ENCODE measurements at places on chromosomes 11 and 22.

DNA sequence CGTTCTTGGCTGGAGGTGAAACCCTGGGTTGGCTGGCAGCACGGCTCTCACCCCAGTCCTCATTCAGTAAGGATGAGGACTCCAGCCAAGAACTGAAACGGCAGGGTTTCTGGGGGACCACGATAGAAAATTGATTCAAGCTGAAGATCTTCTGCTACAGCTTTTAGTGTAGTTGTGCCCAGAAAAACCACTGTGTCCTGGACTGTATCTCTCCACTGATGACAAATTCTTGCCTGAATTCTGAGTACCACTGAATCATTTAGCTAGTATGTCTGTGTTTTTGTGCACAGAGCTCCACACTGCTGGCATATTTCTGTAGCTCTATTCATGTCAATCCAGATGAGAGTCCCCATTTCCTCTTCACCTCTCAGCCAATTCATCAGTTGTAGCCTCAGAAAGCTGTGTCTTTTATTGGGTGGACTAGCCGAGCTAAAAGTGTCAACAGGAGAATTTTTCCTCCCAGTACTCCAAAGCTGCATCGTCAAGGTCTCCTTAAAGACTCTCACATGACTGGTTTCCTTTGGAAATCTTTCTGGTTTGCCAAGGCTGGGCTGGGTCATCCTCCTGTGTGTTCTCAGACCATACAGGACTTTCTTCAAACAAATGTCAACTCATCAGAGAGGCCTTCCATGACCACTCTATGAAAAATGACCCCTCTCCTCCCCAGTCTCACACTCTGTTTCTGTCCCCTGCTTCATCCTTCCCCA, 144.6 kb downstream of the LDLRAD3 start:
- DNase-seq = no peak

DNA sequence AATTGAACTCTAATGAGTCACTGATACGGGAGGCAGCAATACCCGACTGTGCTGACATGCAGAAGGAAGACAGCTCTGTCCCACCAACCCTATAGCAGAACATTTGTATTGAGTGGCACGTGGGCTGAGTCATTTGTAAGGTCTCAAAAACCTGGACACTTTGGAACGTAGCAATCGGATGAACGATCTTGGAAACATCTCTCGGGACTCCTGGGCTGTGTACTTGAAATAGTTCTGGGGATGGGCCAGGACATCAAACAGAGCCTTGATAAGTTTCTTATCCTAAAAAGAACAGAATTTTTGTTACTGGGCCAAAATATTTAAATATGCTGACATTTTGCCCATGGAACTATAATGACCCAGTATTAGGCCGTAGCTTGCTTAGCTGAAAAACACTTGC, 17.1 kb upstream of the NRIP3 start:
- DNase-seq = no peak

- DNase-seq = no peak
These were observed 108.8 kb downstream of the PPP6R3 start for GRCh38 chr11:68569357-68569756.

GRCh38 chr11:83702796-83703195, 416.6 kb upstream of the CCDC90B start:
- DNase-seq = no peak

GRCh38 chr11:62593434-62594044, 2.2 kb upstream of the TUT1 start:
- DNase-seq = peak; percentile 84

DNA sequence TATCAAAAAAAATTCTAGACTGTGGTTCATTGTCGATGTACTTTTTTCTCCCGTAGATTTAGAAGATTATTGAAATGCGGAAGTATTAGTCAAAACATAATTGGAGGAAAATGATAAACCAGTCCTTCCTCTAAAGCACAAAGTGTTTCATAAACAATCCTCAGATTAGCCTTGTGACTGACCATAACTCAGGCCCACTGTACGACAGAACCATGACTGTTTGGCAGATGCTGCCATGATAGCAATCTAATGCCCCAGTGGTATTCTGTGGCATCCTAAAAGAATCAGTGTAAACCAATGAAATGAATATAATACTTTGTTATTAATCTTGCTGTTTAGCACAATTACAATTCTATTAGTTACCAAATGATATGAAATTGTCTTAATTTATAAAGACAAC, 127.0 kb upstream of the CTSC start:
- no peak for DNase-seq

DNA sequence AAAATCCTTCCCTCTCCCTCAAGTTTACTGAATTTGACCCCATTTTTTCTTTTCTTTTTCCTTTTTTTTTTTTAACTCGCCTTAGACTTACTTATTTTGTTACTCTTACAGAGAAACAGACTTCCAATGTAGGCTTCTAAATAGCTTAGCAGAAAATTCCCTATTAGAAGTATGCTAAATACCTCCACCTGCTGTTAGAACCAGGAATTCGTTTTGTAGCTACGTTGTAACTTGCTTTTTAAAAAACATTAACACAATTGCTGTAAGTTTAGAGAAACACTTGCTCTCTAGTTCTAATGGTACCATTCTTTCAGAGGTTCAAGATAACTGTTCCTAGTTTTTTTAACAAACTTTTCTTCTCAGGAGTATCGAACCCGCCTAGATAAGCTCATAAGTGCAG, 324.2 kb downstream of the DCDC1 start:
- peak; percentile 28 for DNase-seq

- no peak for DNase-seq
These were observed 407 bp downstream of the QSER1 start for GRCh38 chr11:32893093-32893342.

GRCh38 chr11:13917904-13918303, 44.6 kb upstream of the SPON1 start:
- DNase-seq = no peak

DNA sequence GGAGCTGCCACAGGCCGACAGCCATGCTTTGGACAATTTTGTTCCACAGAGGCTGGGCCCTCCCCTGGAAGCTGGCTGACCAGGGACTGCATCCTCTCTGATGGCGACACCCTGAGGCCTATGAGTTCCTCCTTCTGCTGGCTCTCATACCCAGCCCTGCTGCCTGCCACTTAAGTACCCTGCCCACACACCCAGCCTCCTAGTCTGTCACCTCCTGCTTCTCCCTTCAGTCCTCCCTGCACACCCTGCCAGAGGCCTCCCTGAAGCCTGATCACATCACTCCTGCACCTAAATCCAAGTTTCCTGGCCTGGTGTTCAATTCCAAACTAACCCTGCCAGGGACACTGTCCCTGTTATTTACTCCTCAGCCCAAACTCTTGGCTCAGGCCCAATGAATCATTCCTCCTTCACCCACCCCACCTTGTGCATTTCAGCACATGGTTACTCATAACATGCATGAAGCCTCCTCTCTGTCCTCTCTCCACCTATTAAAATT, 136.7 kb upstream of the NECTIN1 start:
- DNase-seq = no peak

- no peak for DNase-seq
These were observed 96.9 kb downstream of the PDE2A start for GRCh38 chr11:72577271-72577721.

- DNase-seq = peak; percentile 71
These were observed 41.8 kb upstream of the AMPD3 start for GRCh38 chr11:10413268-10413667.
